Activated CD4-positive, alpha-beta memory T cell treated with anti-CD3 and anti-CD28 coated beads, Interleukin-2, amount 10 ng/mL, durations not matched to agents 7 days and 5 days (primary cell): ENCODE measurements at places on chromosomes 2 and 18. TPM values are rescaled to one million over a fixed set of nuclear protein-coding genes. Genes with fewer than 3 reads are reported as not detected.

DNA sequence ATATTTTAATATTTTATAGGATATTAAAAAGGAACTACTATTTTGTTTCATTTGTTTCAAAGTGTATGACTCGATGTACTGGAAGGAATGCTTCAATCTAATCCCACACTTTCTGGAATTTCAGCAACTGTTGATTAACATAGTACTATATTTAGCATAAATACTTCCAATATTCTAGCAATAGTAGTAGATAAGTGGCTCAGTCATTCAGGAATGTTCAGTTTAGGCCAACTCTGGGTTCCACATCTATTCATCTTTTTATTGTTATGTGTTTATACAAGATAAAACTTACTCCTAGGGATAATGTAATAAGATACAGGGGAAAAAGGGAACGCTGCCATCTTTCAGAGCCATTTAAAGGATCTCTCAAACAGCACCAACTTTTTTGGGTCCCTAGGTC, 22.3 kb upstream of the ORC2 start:
- DNase-seq, result no peak

The ERICH2 gene
- total RNA-seq, result not detected

- no peak for DNase-seq
Observed at GRCh38 chr2:168907940-168908662, 7.0 kb downstream of the G6PC2 start.

GRCh38 chr2:20224164-20224715, 690 bp downstream of the SDC1 start:
- no peak for DNase-seq

DNA sequence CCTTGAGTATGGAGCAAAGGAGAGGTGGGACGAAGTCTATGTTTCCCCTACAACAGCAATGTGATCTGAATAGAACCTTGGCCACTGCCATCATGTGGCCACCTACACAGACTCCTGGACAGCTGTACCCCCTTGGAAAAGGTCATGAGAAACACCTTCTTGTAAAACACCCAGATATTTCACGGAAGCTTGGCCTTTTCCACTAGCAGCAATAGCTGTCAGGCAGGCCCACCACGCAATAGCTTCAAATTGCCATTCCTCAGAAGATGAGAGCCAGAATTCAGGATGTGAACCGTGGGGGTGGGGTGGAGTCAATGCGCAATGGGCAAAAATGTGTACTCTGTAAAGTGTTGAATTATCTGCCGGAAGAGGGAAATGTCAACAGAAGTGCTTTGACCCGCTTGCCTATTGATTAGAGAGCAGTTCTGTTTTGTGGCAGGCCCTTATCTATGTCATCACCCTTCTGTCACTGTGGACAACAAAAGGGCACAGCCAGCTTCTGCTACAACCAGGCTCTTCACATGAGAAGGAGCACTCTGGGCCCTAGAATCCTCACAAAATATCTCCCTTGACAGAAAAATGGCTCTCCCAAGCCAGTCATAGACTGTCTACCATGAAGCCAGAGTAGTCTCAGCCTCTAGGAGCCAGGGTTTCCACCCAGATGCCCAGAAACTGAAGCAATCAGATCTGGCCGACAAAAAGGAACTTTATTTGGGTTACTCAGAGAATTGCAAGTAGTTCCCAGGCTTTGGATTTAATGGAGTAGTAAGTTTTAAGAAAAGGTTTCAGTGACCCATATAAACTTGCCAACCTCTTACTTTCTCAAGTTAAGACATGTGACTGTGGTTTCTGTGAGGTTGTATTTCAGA, 9.5 kb downstream of the INPP1 start:
- no peak for DNase-seq

- DNase-seq, result no peak
Observed at GRCh38 chr2:31334311-31335026, 80.1 kb downstream of the XDH start.

DNA sequence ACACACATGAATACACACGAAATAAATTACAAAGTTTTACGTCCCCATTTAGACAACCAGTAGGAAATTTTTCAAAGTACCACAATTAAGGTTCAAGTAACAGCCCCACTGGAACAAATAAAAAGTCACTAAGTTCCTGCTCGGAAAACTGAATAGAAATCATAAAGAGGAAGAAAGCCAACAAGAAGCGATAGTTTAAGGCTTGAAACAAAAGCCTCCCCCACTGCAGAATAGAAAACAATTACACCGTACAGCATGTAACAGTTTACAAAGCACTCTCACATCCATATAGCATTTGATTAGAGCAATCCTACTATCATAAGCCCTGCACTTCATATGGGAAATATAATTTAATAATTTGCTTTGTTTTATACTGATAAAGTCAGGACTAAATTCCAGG, 15.5 kb downstream of the KLF7 start:
- no peak for DNase-seq

DNA sequence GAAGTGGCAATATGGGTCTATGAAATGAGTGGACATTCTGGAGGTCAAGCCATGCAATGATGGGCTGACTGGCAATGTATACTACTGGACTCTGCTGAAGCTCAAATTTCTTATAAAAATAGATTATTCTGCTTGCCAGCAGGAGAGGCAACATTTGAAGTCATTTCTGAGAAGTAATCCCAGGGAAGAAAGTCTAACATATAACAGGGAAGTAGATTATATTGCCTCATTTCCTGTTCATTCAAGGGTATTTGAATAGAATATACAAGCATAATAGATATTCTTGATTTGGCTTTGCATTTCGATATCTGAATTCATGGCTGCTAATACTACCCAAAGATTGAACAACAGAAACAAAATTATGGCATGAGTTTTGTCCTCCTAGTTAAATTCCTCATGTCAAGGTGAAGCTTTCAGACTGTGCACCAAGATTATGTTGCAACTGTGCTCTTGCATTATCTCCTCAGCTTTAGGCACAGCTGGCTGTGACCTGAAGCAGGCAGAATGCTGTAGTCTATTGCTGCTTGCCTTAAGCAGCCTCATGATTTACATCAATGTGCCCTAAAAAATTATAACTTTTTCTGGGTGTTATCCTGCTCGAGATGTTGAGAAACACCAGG, 13.3 kb upstream of the TMX3 start:
- no peak for DNase-seq
